ENCODE measurements at places on chromosomes 11 and 22.

- DNase-seq: no peak
Observed at GRCh38 chr11:20031155-20032001, 128.9 kb downstream of the DBX1 start.

DNA sequence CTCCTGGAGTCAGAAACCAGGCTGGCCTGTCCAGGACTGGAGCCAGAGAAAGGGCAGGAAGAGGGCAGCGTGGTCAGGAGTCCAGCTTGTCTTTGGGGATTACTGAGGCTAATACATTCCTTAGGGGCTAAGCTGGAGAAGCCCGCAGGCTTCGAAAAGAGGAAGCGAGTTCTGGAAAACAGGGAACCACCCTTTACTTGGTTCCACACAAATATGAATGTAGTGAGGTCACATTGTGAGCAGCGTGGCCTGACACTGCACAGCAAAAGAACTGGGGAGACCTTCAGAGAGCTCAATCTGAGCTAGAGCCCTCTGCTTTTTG lies 132.3 kb downstream of the CEP164 start:
- DNase-seq: peak; percentile 85

DNA sequence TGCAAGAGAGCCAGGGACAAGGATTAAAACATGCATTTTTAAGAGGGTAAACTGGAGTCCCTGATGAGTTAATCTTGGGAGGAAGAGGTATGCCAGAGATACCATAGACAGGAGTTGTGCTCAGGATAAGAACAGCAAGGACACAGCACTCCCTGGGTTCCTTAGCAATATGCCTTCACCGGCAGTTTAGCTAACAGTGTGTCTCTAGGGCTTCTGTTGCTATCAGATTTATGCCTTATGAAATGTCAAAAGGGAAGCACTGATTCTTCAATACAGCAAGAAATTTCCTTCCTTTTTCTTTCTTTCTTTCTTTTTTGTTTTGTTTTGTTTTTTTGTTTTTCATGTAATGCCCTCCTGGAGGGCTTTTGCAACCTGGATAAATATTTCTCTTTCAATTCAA lies 71.3 kb upstream of the LARGE1 start:
- no peak for DNase-seq

- no peak for DNase-seq
Observed at GRCh38 chr22:28123989-28124766, 205.1 kb upstream of the PITPNB start.
